Myometrial cell (primary cell): ENCODE measurements at places on chromosomes 3 and 15. TPM values are rescaled to one million over a fixed set of nuclear protein-coding genes. Genes with fewer than 3 reads are reported as not detected.

Gene OR5K2
- total RNA-seq: not detected in 2 replicates

Gene TRH
- 0.18 and 0.86 TPM in 2 replicates for total RNA-seq

Gene ERICH6
- total RNA-seq: 0.35 TPM in 1 of 2 replicates, not detected in the other

Gene RYR3
- total RNA-seq: not detected in 2 replicates

Gene UNC13C
- total RNA-seq: not detected in 2 replicates

Gene GPR27
- not detected in 2 replicates for total RNA-seq

Gene CISH
- 0.29 and 0.35 TPM in 2 replicates for total RNA-seq

Gene AADAC
- not detected in 2 replicates for total RNA-seq

Gene TM6SF1
- 1.2 and 3.4 TPM in 2 replicates for total RNA-seq

Gene HIGD2B
- not detected in 2 replicates for total RNA-seq

Gene UBXN7
- total RNA-seq: 5.8 and 9.6 TPM in 2 replicates

Gene ARRDC4
- total RNA-seq: 13.3 and 15.4 TPM in 2 replicates

Gene P2RY13
- total RNA-seq: not detected in 2 replicates

Gene DIS3L
- total RNA-seq: 21.3 and 30.0 TPM in 2 replicates

Gene SERPINI2
- total RNA-seq: not detected in 2 replicates

Gene EOGT
- total RNA-seq: 20.8 and 36.3 TPM in 2 replicates

Gene PEX5L
- total RNA-seq: under 0.01 TPM in 1 of 2 replicates, not detected in the other

Gene CXCR6
- total RNA-seq: not detected in 2 replicates

Gene COL6A5
- not detected in 2 replicates for total RNA-seq

Gene C3orf22
- not detected in 2 replicates for total RNA-seq

Gene CCDC54
- total RNA-seq: not detected in 2 replicates

Gene ZKSCAN7
- 4.9 and 5.7 TPM in 2 replicates for total RNA-seq

Gene PGBD4
- 0.58 and 1.1 TPM in 2 replicates for total RNA-seq

Gene TIPIN
- 5.8 and 10.1 TPM in 2 replicates for total RNA-seq

Gene FOXL2
- 25.9 and 28.3 TPM in 2 replicates for total RNA-seq

Gene U2SURP
- total RNA-seq: 40.4 and 45.4 TPM in 2 replicates

Gene CFAP20DC
- total RNA-seq: 4.6 and 6.9 TPM in 2 replicates
